ENCODE measurements at places on chromosomes 3 and 15.
A peak's percentile ranks its signal among the peaks of the same experiment; 100 is the strongest.

GRCh38 chr15:28901987-28902745 lies 16.4 kb downstream of the APBA2 start:
- no peak for DNase-seq

DNA sequence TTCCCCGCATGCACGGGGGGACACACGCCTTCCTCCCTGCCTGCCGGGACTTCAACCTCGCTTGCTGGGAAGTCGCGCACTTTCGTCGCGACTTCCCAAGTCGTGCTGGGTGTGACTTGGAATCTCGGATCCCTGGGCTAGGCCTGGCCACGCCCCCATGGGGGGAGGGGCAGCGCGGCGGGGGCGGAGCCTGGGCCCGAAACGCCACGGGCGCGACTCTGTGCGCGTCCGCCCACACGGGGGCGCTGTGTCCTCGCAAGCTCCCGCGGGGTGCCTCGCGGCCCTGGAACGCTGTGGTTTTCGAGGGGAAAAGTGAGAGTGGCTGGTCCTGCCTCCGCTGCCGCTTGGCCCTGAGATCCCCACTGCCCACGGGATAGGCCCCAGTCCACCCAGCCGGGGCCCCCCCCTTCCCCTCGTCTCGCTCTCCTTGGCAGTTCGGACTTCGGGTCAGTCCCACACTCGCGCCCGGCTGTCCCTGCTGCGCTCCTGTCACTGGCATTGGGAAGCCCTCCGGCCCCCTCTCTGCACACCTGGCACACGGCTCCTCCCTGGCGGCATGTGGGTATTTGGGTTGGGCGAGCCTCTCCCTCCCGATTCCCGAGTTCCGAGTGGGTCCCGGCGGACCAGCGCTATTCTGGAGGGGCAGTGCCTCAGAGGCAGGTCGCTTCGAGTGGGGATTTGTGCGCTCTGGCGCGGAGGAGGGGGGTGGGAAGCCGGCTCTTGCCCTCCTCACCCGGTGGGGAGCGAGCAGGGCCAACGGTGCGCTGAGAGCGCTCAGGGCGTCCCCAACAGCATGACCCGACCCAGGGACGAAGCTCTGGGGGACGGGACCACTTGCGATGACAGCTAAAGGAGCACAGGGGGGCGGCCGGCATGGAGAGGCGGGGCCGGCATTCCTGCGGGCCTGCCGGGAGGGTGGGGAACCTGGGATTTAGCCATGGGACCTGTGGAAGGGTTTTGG lies 23.6 kb downstream of the SEC61A1 start:
- DNase-seq, result peak; percentile 72

DNA sequence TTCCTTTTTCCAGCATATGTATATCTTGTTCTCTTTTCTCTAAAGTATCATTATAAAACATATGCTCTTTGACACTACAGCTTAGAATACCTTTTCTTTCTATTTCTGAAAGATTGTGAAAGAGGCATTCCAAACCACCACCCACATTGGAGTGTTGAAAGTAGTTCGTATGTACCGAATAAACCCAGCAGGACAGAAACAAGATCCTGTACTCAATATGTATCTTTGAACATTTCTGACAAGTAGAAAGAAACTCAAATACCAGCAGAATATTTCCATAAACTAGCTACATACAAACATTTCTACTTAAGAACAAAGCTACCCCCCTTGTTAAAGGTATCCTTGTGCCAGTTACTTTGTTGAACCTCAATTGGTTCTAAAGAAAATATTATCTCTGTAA lies 415.3 kb upstream of the ALCAM start:
- peak; percentile 13 for DNase-seq

GRCh38 chr15:66142285-66142684 lies 111.3 kb downstream of the MEGF11 start:
- no peak for DNase-seq

DNA sequence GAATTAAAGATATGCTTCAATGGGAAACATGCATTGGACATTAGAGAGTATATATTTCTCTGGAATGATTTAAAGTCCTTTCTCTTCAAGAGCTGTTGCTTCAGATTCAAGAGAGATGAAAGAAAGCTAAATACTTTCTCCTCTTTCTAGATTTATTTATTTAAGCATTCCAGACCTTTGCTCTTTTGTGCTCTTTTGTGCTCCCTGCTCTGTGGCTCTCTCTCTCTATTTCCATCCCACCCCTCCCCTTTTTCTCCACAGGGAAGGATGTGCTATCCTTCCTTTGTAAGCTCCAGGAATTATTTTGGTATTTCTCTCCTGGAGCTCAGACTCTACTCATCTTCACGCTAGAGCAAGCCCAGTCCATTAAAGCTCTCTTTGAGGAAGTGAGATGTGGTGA lies 871.9 kb upstream of the GBE1 start:
- no peak for DNase-seq

DNA sequence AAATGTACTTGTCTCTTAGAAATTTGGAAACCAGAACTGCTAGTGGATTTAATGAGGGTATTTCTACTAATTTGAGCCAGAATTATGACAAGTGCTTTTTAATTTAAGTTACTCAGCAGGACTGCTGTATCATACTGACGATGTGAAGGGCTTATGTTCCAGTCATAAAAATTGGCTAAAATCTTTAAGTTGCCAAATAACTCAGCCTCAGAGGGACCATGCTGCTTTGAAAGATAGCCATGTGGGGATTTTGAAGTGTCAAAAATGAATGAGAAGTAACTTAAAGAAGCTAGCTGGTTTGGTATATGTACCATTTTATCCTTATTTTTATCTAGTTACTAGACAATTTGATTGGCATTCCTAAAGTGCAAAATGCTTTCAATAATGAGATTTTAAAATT lies 545.0 kb downstream of the DIPK2A start:
- no peak for DNase-seq

- DNase-seq, result peak; percentile 3
Observed at GRCh38 chr3:125480656-125481374, 39.2 kb downstream of the SNX4 start.

DNA sequence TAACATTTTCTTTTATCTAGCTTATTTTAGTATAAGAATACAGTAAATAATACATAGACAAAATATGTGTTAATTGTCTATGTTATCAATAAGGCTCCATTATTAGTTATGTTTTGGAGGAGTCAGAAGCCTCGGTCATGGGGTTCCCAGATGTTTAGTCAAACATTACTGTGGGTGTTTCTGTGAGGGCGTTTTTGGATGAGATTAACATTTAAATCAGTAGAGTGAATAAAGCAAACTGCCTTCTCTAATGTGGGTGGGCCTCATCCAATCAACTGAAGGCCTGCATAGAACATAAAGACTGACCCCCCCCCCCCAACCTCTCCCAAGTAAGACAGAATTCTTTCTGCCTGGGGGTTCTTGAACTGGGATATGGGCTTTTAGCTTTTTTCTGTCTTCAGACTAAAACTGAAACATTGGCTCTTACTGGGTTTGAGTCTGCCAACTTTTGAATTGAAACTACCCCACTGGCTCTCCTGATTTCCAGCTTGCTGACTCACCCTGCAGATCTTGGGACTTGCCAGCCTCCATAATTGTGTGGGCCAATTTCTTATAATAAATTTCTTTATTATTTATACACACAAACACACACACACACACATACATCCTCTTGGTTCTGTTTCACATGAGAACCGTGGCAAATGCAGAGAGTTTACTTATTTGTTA lies 192.0 kb downstream of the TPRG1 start:
- peak; percentile 34 for DNase-seq

GRCh38 chr15:81091889-81092558 lies 42.0 kb upstream of the CFAP161 start:
- peak; percentile 84 for DNase-seq

Measured in fibroblast of the conjunctiva (primary cell).